ENCODE measurements at places on chromosomes 13 and 19. TPM values are rescaled to one million over a fixed set of nuclear protein-coding genes. Genes with fewer than 3 reads are reported as not detected.

Gene SLAIN1
- not detected for total RNA-seq

DNA sequence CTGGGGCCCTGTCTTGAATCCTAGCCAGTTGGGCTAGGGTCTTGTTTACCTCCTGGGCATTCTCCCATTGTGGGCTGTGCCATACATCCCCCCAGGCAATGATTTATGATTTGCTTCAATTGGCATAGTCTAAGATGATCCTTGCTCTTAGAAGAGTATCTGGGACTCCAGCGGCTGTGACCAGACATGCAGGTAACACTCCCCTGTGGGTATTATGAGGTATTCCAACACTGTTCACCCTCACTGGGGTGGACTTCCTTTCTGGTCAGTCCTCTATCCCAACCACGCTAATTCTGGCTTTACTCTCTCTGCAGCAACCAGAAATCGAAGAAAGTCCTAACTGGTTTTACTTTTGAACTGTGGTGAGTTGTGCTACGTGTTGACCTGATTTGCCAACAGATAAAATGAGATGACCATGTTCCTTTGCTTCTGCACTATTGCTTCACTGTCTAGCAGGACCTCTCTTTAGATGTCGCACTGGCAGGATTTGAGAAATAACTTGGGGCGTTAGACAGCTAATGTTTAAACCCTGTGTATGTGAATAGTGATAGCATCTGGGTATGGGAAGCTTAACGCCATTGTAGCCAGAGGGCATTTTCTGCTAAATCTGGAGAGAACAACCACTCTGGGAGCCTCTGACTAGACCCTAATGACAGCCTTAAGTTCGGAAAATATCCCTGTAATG is 6.7 kb upstream of the LRCH1 start:
- DNase-seq, result no peak

- DNase-seq, result peak; percentile 61
Observed at GRCh38 chr13:24995225-24995804, 100.6 kb upstream of the PABPC3 start.

- peak; percentile 71 for DNase-seq
Observed at GRCh38 chr13:100089465-100090032, 656 bp downstream of the PCCA start.

DNA sequence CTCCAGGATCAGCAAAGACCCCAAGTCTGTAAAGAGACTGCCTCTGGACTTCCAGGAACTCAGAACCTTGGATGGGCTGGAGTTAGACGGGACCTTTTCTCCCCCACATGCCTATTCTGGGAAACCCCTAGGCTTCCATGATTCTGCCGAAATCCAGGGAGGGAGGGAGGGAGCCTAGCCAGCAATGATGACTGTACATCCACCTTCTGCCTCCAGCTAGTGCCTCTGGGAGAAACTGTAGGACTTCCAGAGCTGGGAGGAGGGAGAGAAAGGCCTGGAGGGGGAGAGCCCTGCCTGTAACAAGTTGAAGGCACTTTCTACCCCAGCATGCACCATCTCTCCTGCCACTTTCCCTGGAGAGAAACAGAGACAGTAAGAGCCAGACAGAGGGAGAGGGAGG is 6.0 kb upstream of the HAS1 start:
- DNase-seq, result peak; percentile 93

DNA sequence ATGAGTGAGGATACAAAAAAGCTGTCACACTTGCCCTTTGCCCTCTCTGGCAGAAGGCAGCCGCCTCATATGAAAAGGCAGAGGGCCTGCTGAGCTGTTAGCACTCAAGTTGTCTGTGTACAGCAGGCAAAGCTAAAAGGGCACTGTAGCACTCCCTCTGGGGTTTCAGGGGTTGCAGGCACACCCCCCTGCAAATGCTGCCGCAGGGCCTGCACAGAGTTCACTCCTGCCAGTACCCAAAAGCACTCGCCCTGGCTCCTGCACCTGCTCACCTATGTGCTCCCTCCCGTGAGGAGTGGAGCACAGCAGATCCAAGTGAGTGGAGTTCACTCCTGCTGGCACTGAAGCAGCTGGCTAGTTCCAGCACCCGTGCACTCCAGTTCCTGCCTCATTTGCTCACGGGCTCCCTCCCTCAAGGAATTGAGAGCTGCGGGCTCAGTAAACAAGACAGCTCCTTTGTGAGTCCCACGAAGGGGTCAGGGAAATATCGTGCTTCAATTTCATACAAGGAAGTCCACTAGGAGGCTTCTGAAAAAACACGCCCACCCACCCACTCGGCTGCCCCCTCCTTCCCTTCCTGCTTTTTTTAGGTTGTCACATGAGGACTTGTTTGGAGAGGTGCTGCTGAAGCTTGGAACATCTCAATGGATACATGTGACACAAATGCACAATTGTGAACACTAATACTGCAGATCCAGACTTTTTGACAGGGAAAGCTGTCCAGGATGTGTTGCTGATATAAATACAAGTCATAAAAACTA is 9.9 kb upstream of the RCBTB2 start:
- DNase-seq, result no peak

Gene MLNR
- total RNA-seq, result not detected

DNA sequence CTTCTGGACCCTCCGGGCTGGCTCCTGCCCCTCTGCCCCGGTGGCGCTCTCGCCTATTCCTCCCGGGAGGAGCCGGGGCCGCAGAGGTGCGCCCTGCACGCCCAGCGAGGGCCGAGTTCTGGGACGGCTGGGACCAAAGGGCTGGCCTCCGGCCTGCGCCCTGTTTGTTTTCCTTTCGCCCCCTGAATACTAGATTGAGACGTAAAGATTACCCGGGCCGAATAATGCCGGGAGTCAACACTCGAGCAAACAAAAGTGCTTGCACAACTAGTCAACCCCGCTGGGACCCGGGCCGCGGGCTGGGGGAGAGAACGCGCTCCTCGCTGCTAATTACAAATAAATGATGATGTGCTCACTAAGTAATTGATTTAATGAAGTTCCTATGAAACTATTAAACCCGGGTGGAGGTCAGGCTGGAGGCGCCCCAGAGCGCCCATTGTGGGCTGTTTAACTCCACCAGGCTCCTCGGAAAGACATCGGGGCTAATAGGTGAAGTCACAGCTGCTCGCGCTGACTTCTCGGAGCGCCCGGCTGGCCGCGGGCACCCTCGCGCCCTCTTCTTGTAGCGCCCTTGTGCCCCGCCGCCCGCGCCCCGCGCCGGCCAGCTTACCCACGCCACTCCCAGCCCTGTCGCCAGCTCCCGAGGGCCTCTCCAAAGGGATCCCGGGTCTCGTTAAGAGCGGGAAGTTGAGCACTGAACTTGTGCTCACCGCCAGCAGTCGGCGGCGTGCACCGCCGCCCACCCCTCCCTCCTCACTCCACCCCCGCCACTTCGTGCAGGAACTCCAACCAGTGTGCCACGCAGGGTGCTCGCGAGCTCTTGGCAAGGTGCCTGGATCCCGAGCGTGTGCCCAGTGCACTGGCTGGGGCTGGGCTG is 14.9 kb downstream of the ZIC5 start:
- peak; percentile 78 for DNase-seq

- peak; percentile 92 for DNase-seq
Observed at GRCh38 chr19:17950310-17951156, 16.4 kb upstream of the KCNN1 start.

DNA sequence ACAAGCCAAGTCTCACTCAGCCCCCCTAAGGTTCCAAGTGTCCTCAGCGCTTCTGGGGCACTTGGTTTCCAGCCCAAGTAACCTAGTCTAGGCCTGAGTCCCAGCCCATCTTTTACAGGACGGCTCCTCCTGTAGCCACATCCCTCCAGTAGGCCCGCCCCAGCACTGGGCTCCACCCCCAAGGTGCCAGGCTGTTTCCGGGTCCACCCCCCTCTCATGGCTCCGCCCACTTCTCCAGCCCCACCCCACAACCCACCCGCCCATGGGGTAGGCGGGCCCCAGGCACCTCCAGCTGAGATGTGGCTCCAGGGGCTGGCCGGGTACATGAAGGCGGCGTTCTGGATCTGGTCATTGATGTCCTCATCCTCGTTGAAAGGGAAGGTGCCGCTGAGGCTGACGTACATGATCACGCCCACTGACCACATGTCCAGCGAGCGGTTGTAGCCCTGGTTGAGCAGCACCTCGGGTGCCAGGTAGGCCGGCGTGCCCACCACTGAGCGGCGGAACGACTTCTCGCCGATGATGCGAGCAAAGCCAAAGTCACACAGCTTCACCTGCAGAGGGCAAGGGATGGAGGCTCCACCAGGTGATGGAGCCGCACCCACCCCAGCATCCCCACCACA is 17.2 kb upstream of the DACT3 start:
- DNase-seq, result no peak

GRCh38 chr19:35262101-35262761 is 6.5 kb upstream of the USF2 start:
- DNase-seq, result peak; percentile 44

- peak; percentile 53 for DNase-seq
Observed at GRCh38 chr19:7292950-7293761, 1.1 kb downstream of the INSR start.

GRCh38 chr13:59700281-59700680 is 463.4 kb downstream of the DIAPH3 start:
- DNase-seq, result no peak

GRCh38 chr19:38878575-38879399 is 712 bp upstream of the RINL start:
- peak; percentile 72 for DNase-seq

- DNase-seq, result no peak
Observed at GRCh38 chr19:33175156-33175782, 18.9 kb upstream of the LRP3 start.

GRCh38 chr13:37277007-37277406 is 171.5 kb upstream of the CSNK1A1L start:
- no peak for DNase-seq

DNA sequence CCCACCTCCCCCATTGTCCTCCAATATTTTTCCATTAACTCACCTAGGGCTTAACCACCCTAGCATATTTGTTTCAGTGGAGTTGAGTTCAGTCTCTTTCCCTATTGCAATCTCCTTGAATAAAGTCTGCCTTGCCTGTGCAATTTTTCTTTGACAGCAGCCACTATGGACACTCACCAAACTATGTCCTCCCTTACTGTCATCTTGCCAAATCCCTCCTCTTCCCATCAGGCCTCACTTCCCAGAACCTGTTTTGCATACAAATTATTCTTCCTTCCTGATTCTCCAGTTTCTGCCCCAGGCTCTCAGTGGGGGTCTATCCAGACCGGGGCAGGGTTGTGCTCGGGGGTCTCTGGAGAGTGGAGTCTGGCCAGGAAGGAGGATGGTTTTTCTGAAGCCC is 2.2 kb upstream of the LYPD5 start:
- no peak for DNase-seq

GRCh38 chr19:23810496-23810895 is 51.8 kb upstream of the ZNF681 start:
- DNase-seq, result no peak

Gene KIR2DL3
- total RNA-seq, result not detected

- DNase-seq, result peak; percentile 88
Observed at GRCh38 chr19:10291554-10292205, 1.9 kb downstream of the ICAM5 start.

- peak; percentile 95 for DNase-seq
Observed at GRCh38 chr19:35120898-35121297, 5.3 kb downstream of the FXYD3 start.

Gene NLRP7
- not detected for total RNA-seq

- DNase-seq, result no peak
Observed at GRCh38 chr19:43316591-43317319, 36.7 kb upstream of the CD177 start.
